ENCODE measurements at places on chromosomes 3 and 15.
A peak's percentile ranks its signal among the peaks of the same experiment; 100 is the strongest.

- DNase-seq, result no peak
These were observed 1.2 kb upstream of the ARHGEF26 start for GRCh38 chr3:154119951-154120350.

DNA sequence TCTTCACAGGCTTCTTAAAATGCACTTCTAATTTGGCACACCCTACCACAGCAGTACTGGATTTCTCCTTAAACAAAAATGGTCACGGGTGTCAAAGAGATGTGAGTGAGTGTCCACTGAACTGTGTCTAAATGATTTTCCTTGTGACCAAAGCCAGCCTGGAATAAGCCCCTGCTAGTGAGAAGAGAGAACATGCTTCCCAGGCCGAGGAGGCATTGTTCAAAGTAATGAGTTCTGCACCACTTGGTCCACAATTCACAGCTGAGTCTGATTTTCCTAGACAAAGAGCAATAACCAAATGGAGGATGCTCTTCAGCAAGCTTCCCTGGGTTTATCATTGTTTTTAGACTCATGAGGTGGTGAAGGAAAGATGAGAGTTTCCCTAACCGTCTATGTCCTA lies 3.8 kb downstream of the PLCH1 start:
- no peak for DNase-seq

GRCh38 chr3:143478115-143478693 lies 358.6 kb downstream of the CHST2 start:
- no peak for DNase-seq

DNA sequence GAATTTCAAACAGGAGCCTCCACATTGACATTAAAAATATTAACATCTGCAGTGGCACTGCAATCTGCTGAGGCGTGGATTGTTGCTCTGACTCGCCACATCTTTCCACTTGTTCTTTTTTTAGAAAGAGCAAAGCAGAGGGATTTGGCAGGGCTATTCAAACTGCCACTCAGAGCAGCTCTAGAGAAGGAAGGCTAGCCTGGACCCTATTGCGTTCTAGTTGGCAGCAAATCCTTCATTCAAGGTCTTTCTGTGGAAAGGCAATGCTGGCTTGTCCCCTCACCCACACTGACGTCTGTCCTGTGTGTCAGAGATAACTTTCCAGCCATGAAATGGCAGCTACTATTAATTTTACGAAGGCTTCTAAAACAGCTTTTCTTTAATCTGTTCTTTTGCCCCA lies 483.2 kb upstream of the SGO1 start:
- DNase-seq, result no peak

GRCh38 chr3:194219826-194220410 lies 84.0 kb downstream of the HES1 start:
- no peak for DNase-seq

GRCh38 chr15:31344266-31344665 lies 17.6 kb downstream of the KLF13 start:
- no peak for DNase-seq

- DNase-seq, result no peak
These were observed 35.6 kb upstream of the SEC13 start for GRCh38 chr3:10356461-10356981.

- no peak for DNase-seq
These were observed 72.8 kb upstream of the THSD4 start for GRCh38 chr15:71042356-71042922.

DNA sequence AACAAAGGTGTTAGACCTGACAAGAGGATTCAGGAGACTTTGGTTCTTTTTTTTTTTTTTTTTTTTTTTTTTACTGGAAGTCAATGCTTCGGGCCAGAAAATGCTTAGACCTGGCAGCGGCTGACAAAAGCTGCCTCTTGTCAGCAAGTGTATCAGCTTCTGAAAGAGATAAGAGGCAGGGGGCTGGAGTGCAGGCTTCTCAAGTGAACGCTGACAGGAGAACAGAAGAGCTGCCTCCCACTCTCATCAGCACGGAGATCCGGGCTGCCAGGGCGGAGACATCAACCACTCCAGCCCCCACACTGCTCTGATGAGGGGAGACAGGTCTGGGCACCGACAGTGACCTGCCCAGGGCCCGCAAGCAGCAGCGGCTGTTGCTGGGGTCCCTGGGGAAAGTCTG lies 9.4 kb upstream of the SCN5A start:
- DNase-seq, result no peak

DNA sequence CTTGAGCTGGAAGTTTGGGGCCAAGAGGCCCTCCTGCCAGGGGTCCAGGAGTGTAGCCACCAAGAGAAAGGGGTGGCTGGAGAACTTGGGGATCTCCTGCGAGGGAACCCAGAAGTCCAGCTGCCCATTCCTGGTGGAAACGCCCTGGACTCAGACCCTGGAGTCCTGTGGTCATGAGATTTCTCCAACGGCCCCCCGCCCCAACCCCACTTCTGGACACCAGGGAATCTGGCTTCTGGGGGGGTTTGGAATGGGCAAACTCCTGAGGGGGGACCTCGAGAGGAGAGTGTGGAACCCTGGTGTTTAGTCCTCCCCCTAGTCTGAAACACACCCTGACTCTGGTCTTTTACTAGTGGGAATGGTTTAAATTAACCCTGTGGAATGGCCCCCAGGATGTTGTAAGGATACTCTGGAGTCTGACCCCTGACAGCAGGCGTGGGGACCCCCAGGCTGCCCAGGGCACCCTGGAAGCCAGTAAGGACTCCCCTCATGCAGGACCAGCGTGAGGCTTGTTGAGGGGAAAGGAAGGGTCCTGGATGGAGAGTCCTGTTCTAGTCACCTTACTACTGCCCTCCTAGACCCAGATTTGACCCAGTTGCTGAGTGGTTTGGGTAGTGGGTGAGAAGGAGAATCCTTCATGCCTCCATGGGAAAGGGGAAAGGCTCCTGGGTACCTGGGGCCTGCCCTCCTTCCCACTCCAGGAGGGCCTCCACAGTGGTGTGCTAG lies 540 bp downstream of the KLHDC8B start:
- DNase-seq, result no peak

DNA sequence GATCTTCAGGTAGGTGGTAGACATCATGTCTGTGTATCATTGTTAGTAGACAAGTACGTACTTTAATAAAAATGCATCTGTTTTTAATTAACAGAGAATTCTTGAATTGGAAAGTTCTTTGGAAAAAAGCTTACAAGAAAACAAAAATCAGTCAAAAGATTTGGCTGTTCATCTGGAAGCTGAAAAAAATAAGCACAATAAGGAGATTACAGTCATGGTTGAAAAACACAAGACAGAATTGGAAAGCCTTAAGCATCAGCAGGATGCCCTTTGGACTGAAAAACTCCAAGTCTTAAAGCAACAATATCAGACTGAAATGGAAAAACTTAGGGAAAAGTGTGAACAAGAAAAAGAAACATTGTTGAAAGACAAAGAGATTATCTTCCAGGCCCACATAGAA lies 149.1 kb upstream of the LRRFIP2 start:
- DNase-seq, result no peak

- no peak for DNase-seq
These were observed 335.1 kb upstream of the ICE2 start for GRCh38 chr15:60814062-60814461.

- peak; percentile 32 for DNase-seq
These were observed 269.8 kb downstream of the SV2B start for GRCh38 chr15:91369823-91370222.

DNA sequence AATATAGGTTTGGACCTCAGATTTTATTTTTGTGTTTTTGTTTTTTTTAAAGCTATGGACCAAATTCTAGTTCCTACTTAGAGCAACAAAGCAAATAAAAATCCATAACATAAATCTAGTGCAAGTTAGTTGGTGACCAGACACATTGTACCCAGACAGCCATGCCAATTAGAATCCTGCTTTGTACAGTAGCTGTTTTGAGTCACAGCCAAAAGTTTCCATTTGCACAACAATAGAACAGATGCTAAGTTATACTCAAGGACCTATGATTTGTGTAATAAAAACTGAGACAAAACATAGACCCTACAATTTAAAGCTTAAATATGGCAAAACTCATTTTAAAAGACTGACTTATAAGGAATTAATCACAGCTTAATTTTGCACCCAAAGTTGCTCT lies 513.1 kb upstream of the CBLB start:
- no peak for DNase-seq

GRCh38 chr15:57500256-57500655 lies 91.4 kb upstream of the MYZAP start:
- DNase-seq, result no peak
